HCT116 (cell line): ENCODE measurements at places on chromosomes 2 and 18.

- H3K27ac ChIP-seq = no peak overlapping the region
- H3K4me3 ChIP-seq = no peak overlapping the region
- H3K27me3 ChIP-seq = no peaks in the 10 kb centered on the region
- H3K36me3 ChIP-seq = no peaks in the 10 kb centered on the region
- no peak for DNase-seq
- no peaks in the 10 kb centered on the region for H3K4me1 ChIP-seq
Measured at GRCh38 chr2:216474925-216475670, 23.5 kb upstream of the RPL37A start.

- H3K27ac ChIP-seq = no peak overlapping the region
- no peak for DNase-seq
- no peak overlapping the region for H3K4me3 ChIP-seq
- no peaks in the 10 kb centered on the region for H3K4me1 ChIP-seq
- no peaks in the 10 kb centered on the region for H3K27me3 ChIP-seq
Measured at GRCh38 chr2:127593228-127594115, 52.5 kb upstream of the GPR17 start.

DNA sequence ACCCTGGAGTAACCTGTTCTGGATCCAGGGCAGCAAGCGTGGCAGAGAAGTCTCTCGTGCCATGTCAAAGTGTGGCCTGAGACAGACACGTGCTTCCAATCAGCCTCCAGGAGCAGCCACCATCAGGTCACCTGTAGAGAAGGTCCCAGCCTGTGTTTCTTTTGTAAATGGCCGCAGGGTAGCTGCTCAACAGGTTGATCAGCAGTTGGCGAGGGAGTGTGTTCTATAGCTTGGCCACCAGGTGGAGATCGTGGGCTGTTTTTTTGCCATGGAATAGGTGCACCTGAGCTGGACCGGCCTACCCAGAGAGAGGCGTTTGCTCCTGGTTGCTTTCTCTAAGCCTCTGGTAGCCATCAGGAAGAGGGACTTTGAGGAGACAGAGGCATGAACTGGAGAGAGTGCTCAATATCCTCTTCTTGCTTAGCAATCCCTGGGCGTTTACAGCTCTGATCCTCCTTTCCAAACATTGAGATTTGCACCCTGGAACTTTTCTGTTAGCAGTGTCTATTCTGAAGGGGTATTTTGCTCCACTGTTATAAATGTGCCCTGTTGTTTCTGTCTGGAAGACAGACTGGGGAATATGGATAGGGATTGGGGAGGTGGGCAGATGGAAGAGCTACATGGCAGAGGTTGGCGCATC lies 34.2 kb upstream of the EN1 start:
- peaks cover 19% of the 10 kb centered on the region for H3K27me3 ChIP-seq
- DNase-seq = peak; percentile 55
- no peak overlapping the region for H3K27ac ChIP-seq

DNA sequence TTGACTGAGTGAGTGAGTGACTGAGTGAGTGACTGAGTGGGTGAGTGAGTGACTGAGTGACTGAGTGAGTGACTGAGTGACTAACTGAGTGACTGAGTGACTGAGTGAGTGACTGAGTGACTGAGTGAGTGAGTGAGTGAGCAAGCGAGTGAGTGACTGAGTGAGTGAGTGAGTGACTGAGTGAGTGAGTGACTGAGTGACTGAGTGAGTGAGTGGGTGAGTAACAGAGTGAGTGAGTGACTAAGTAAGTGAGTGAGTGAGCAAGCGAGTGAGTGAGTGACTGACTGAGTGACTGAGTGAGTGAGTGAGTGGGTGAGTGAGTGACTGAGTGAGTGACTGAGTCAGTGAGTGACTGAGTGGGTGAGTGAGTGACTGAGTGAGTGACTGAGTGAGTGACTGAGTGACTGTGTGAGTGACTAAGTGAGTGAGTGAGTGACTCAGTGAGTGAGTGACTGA lies 11.9 kb downstream of the MAL start:
- no peak overlapping the region for H3K4me3 ChIP-seq
- no peaks in the 10 kb centered on the region for H3K27me3 ChIP-seq
- DNase-seq = no peak
- H3K4me1 ChIP-seq = no peaks in the 10 kb centered on the region

- no peak for DNase-seq
- H3K4me1 ChIP-seq = no peaks in the 10 kb centered on the region
- H3K4me3 ChIP-seq = no peak overlapping the region
- peaks cover 14% of the 10 kb centered on the region; the same call in 1 of the 2 replicates for H3K27me3 ChIP-seq
- H3K36me3 ChIP-seq = no peaks in the 10 kb centered on the region
Measured at GRCh38 chr2:181682026-181682789, 1.9 kb upstream of the NEUROD1 start.

GRCh38 chr18:6088432-6088831 lies 193.1 kb upstream of the TMEM200C start:
- no peak overlapping the region for H3K4me3 ChIP-seq
- no peaks in the 10 kb centered on the region for H3K4me1 ChIP-seq
- DNase-seq = no peak
- no peaks in the 10 kb centered on the region for H3K36me3 ChIP-seq
- H3K27ac ChIP-seq = no peak overlapping the region

- no peaks in the 10 kb centered on the region for H3K4me1 ChIP-seq
- H3K27me3 ChIP-seq = no peaks in the 10 kb centered on the region
- no peak overlapping the region for H3K4me3 ChIP-seq
- no peak for DNase-seq
- H3K27ac ChIP-seq = no peak overlapping the region
- H3K36me3 ChIP-seq = no peaks in the 10 kb centered on the region
Measured at GRCh38 chr18:52903857-52904256, 563.9 kb downstream of the DCC start.
